ENCODE measurements at places on chromosomes 2 and 18.

- DNase-seq, result no peak
Observed at GRCh38 chr2:62858231-62858832, 152.8 kb downstream of the EHBP1 start.

DNA sequence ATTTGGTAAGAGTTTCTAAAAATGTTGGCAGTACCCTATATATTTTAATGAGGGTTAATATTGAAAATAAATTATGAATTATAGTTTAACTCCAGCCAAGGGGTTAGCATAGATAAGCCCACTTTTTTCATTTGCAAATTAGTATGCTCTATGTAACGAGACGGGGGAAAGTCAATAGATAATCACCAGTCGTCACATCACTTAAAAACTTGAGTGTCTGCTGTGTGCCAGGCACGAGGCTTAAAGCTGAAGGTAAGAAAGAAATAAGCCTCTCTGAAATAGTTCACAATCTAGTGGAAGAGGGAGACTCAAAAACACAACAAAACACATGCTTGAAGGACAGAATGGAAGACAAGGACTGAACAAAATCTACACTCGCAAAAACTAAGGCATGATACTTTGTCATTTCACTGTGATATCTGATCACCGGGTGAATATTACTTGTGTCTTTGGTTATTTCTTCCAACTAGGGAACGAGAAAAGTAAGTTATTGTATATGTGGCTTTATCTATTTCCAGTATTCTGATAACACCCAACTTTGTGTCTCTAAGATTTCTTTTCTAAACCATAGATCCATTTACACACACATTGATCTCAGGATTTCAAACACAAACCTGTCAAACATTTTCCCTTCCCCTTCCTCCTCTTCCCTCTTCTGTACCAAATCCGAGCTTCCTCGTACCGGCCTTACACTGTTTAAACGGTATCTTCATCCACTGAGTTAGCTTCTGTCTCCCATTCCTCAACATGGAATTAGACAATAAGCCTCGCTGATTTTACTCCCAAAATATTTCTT lies 199.1 kb downstream of the PIEZO2 start:
- DNase-seq, result no peak

GRCh38 chr2:108594982-108595464 lies 60.8 kb downstream of the LIMS1 start:
- DNase-seq, result no peak

DNA sequence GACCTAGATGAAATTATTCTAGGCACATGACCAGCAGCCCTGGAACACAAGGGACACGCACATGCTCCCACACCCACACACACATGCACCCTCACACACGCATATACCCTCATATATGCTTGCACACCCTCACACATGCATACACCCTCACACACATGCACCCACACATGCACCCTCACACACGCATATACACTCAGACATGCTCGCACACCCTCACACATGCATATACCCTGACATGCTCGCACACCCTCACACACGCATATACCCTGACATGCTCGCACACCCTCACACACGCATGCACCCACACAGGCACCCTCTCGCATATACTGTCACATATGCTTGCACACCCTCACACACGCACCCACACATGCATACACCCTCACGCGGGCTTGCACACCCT lies 61.8 kb downstream of the PARD6G start:
- no peak for DNase-seq

GRCh38 chr2:904246-905024 lies 46.2 kb upstream of the SNTG2 start:
- DNase-seq, result no peak

GRCh38 chr2:24049485-24050021 lies at the start of gene FKBP1B:
TSS of gene FKBP1B (plus strand) at chr2:24049741. CDS start at chr2:24049850, 109 bp downstream.
- no peak for DNase-seq

DNA sequence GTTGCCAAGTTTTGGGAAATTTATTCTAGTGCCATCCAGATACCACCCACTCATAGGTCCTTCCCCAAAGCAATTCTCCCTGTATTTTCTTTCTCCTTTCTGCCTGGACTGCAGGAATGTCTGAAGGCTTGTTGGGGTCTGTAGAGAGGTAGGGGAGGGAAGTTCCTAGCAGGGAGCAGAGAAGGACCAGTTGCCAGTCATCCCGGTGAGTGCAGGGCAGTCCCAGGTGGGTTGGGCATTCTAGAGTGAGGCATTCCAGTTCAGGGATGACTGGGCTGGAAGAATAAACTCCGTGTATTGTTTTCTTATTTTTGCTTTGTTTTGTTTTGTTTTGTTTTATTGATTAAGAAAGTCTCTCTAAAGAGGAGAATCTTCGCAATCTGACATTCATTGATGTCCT lies 58.1 kb downstream of the SPATS2L start:
- DNase-seq, result no peak

GRCh38 chr2:47063538-47063930 lies 91.6 kb downstream of the STPG4 start:
- DNase-seq, result no peak

- no peak for DNase-seq
Observed at GRCh38 chr2:172196768-172197431, 94.2 kb upstream of the DLX2 start.

- DNase-seq, result no peak
Observed at GRCh38 chr18:8703781-8704301, 1.5 kb upstream of the MTCL1 start.

DNA sequence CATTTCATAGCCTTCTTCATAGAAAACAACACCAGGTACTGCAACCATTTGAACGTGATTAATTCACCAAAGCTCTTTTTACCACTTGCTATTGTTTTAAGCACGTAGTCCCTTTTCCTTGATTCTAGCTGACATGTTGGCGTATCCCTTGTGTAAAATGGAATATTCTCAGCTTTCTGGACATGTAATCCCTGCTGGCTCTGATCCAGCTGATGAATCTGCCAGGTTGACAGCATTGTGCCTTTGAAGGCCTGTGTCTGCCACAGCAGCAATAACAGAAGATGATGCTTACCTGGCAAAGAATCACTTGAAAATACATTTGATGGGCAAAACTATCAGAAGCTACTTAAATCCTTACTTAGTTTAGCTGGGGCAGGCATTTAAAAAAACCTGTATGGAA lies 81.0 kb upstream of the CCDC150 start:
- DNase-seq, result no peak

GRCh38 chr2:20221555-20221973 lies 3.4 kb downstream of the SDC1 start:
- no peak for DNase-seq

DNA sequence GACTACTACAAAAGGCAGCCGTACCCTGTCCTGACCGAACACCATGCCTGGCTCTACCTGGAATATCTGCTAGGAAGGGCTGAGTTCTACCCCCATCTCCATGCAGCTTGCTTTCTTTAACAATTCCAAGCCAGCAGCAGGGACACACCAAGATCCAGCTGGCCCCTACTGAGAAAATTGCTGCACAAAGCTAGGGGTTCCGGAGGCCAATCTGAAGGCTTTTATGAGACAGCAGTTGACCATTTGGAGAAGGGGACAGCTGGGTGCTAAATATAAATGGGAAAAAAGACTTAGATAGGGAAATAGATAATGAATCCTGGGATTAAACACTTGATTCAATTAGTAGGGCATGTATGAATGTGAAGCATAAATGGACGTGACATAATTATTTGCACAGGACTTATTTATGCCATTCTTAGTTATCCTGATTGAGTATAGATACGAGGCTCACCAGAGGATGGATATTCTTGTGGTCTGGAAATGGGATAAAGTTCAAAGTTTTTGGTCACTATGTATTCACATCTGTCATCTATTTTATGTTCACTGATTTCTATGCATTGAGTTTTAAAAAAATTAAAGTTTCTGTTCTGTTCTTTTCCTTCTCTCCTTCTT lies 204.0 kb downstream of the ZNF521 start:
- DNase-seq, result no peak

GRCh38 chr2:12929758-12930157 lies 213.0 kb downstream of the TRIB2 start:
- no peak for DNase-seq

- no peak for DNase-seq
Observed at GRCh38 chr2:64937687-64938491, 51.3 kb upstream of the SLC1A4 start.

GRCh38 chr2:136986605-136987221 lies 221.4 kb downstream of the THSD7B start:
- no peak for DNase-seq

DNA sequence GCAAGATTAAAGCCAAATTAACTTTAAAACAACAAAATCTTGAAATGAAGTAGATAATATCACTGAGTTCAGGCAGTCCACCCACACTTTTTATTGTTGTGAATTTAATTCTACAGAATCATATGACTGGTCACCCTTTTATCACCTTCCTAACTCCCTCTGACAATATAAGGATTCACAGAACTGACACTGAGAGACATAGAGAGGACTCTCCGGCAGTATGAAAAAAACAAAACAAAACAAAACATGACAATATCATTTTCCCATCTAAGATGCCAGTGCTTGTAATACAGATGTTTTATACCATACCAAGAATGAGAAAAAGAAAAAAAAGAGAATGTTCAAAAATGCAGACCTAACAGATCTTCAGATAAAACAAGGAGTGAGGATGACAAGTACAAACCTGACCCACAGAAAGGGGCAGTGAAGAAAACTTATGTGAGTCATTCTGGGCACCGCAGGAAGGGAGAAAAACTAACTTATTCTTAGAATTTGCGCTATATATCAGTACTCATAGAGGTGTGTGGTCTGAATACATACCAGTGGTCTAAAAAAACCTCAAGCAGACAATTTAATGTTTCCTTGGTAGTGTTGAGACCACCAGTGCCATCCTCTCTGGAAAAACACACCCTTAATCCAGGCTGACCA lies 136.6 kb downstream of the ZAP70 start:
- no peak for DNase-seq

DNA sequence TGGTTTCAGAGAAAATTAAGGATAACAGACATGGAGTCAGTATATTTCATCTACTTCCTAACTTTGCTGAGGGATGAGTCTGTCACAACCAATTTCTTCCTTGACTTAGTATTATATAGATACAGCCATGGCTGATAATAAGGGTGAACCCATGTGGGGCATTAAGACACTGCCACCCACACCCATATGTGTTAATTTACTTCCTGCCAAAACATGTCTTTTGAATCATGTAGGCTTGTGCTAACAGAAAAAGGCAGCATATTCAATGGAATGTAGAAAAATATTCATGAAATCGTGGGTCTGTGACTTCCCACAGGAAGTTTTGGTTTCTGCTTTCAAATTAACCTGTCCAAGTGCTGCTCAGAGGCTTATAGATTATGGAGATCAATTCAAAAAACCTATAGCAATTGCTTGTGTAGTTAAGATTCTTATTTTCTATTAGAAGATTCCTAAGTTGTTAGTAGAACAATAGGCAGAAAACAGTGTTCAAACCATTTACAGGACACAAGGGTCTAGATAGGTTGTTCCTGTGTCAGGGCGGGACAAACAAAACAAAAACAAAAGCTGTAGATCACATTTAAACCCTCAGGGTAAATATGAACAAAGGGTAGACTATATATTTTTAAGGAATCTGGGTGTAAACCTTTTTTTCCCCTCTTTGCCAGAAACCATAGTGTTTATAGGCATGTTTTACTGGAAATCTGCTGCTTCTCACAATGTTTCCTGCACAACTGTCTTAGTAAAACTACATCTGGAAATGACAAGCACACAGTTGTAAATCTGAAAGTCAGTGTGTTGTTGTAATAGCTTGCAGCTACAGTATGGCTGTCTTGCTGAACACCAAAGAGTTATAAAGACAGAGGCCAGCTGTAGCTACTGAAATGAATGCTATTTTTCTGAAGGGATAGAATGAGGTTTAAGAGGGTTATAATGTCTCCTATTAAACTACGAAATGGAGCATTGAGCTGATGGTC lies 691.2 kb downstream of the EPHA4 start:
- no peak for DNase-seq

DNA sequence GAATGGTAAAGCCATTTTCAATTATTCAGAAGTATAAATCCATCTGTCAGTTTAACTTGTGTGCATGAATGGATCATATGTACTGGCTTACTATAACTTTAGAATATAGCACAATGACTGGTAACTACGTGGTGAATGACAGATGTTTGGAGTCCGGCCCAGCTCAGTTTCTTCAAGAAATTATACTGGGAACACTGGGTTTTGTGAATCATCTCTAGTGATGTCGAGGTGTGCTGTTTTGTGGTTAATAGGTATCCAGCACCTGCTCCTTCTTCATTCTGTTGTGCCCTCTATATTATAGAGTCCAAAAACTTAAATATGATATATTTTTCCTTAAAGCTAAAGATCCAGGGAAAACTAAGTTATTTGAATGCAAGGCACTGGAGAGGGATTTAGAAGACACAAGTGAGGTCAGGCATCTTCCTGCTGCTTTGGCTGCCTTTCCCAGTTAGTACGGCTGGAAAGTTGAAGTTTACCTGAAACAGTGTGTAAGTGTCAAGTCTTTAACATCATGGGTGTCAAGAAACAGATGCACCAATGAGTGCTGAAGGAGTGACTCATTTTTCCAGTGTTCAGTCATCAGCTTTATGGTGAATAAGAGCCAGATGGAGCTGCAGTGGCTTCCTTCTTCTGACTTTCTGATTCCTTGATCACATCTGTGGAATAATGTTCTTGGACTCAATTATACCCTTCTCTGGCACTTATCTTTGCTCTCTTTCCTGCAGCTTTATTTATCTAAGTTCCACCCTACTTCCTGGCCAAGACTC lies 1079.5 kb upstream of the CELF4 start:
- no peak for DNase-seq

- no peak for DNase-seq
Observed at GRCh38 chr2:240632306-240632721, 7.0 kb downstream of the GPR35 start.

DNA sequence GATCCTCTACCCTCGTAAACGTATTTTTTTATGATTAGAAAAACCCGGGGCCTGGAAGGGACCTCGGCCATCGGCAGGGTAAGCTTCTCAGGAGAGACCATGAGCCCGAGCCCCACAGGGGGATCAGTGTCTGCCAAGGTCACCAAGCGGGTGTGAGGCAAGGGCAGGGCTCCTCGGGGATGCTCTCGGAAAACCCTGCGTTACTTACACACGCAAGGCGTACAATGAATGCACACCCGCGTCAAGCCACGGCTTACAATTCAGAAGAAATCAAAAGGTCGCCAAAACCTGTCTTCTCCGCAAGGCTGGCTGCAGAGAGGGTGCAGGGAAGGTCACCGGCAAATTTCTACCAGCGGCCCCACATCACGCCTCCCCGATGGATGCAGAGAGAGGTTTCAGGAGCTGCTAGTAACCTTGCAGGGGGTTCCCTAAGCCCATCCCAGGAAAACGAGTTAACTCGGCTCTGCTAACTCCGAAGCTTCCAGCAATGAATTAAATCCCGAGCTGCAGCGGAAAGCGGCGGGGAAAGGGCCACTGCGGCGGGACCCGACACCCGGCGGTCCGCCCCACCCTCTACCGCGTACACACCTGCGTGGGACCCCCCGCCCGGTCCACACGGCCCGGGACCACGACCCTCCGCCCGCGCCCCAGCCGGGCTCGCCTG lies 638 bp downstream of the ST3GAL5 start:
- no peak for DNase-seq

- DNase-seq, result no peak
Observed at GRCh38 chr2:10297191-10297830, 5.4 kb upstream of the HPCAL1 start.
